Esophagus mucosa (tissue), 1 donor: ENCODE measurements at places on chromosomes 7 and 10. TPM values are rescaled to one million over a fixed set of nuclear protein-coding genes. Genes with fewer than 3 reads are reported as not detected.

The COL17A1 gene
- total RNA-seq = 204 TPM

DNA sequence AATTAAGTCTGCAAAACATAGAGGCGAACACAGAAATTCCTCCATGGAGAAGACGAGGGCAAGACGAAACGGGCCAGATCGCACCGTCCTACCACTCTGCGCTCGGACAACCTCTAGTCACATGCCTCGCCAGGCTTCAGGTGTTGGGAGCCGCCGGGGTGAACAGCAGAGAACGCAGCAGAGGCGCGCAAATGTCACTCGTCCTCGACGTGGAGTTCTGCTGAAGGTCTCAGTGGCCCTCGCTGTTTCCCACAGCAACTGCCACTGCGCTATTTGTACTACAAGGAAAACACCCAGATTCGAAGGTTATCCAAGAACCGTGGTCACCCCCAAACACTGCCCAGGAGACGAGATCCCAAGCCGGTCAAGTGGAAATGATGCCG lies 9.2 kb downstream of the CTBP2 start:
- no peak for ATAC-seq

GRCh38 chr10:30687698-30688213 lies 58.2 kb upstream of the LYZL2 start:
- peak; percentile 79 for ATAC-seq

The ELFN1 gene
- 0.68 TPM for total RNA-seq

GRCh38 chr10:132838346-132838970 lies 52.5 kb upstream of the NKX6-2 start:
- no peak for ATAC-seq

DNA sequence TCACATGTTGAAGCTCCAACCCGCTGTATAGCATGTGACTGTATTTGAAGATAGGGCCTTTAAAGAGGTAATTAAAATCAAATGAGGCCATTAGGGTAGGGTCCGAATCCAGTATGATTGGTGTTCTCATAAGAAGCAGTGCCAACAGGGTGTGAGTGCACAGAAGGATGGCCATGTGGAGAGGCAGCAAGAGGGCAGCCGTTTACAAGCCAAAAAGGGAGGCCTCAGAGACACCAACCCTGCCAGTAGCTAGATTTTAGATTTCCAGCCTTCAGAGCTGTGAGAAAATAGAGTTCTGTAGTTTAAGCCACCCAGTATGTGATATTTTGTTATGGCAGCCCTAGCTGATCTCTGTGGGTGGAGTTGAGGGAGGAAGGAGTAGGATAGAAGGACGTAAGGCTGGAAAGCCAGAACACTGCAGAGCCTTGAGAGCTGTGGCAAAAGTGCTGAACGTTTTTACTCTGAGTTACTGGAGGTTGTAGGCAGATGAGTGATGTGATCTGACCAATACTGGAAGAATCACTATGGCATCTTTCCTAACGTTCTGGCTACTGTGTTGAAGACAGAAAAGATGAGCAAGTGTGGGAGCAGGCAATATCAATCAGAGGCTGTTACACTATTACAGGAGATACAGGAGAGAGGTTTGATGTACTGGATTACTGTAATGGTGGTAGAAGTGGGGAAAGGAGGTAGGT lies 334.9 kb downstream of the ELMO1 start:
- ATAC-seq = no peak

DNA sequence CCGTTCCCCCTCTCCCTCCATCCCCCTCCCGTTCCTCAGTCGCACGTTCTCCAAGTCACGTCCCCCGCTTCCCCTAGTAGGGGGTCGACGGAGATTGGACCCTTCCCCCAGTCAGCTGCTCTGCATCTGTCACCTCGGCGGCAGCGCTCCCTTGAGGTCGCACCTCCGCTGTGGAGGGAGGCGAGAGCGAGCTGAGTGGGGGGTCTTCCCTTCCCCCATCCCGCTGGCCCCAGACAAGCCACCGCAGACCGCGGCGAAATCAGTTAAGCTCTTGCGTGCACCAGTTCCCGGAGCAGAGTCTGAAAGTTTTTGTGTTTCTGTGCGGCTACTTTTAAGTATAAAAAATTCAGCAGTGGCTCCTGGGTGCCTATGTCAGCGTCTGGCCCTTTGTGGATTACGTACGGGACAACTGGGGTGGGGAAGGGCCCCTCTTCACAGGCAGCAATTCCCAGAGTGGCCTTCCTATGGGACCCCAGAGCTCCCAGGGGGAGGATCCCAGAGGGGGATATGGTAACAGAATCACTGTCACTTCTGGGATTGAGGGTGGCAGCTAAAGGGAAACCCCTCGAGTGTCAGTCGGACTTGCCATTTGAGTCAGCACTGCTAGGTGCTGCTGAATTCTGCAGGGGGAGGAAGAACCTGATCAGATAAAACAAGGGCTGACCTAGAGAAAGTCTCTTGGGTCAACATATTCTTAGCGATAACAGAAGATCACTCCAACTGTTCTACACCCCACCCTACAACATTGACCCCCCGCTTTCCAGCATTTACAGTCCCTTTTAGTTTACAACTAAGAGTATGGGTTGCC lies 12.5 kb upstream of the DDIT4 start:
- ATAC-seq = no peak

- peak; percentile 63 for ATAC-seq
Measured at GRCh38 chr7:92306153-92306552, 60.4 kb downstream of the ANKIB1 start.

The DRGX gene
- not detected for total RNA-seq

The PNLIPRP2 gene
- total RNA-seq = not detected

- no peak for ATAC-seq
Measured at GRCh38 chr7:156753630-156754029, 113.1 kb downstream of the RNF32 start.

GRCh38 chr10:22598478-22598877 lies 115.9 kb downstream of the PIP4K2A start:
- ATAC-seq = no peak
